ENCODE measurements at places on chromosomes 2 and 18.

DNA sequence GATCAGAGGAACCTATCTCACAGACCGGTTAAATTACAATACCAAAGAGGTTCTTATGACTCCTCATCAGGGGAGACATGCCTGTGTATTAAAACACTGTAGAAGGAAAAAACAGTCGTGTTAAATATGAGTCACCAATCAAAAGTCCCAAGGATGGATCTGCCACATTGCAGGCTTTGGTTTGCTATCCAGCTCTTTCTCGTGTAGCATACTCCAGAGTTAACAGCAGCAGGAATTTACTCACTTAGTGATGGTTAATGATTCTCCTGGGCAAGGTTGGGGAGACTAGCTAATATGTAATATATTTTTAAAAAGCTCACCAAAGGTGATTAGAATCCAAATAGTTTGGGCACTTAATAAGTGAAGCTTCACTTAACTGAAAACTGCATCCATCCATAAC, 109.7 kb downstream of the MBD5 start:
- no peak for DNase-seq

DNA sequence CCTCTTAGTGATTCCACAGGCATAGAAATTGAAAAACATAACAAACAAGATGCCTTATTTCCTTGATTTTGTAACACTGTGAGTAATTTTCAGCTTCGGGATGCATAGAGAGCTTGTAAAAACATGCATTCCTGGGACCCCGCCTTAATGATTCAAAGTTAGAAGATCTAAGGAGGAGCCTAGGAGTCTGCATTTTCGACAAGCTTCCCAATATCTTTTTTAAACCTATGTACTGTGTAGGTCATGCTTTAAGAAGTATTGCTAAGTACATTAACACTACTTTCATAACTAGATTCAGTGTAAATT, 109.8 kb upstream of the ZNF516 start:
- DNase-seq, result no peak

DNA sequence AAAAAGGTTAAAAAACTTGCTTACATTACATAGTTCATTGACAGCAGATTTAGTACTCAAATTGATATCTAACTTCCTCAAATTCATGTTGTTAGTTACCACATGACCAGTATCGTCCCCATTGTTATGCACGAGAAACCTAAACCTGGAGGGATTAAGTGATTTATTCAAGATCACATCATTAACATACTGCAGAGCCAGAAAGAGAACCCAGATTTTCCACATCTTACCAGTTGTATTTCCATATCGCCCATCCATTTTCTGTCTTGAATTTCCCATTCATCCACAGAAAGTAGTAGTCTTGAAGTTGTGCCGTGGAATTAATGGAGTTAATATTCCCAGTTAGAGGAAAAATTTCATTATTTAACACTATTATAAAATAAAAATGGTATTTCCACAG, 512.0 kb downstream of the METTL4 start:
- no peak for DNase-seq

GRCh38 chr18:808502-808901, 3.5 kb downstream of the YES1 start:
- peak; percentile 45 for DNase-seq

DNA sequence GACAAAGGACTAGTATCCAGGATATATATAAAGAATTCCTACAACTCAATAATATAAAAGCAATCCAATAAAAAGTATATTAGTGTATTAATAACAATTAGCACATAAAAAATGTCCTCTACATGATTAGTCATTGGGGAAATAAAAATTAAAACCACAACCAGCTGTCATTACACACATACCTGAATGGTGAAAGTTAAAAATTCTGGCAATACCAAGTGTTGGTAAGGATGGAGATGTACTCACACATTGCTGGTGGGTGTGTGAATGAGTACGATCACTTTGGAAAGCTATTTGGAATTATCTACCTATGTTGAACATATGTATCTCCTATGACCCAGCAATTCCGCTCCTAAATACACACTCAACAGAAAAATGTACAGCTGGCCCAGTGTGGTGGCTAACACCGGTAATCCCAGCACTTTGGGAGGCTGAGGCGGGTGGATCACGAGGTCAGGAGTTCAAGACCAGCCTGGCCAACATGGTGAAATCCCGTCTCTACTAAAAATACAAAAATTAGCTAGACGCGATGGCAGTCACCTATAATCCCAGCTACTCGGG, 14.3 kb upstream of the NOL10 start:
- no peak for DNase-seq

GRCh38 chr2:42978175-42978886, 185.9 kb upstream of the HAAO start:
- DNase-seq, result no peak

DNA sequence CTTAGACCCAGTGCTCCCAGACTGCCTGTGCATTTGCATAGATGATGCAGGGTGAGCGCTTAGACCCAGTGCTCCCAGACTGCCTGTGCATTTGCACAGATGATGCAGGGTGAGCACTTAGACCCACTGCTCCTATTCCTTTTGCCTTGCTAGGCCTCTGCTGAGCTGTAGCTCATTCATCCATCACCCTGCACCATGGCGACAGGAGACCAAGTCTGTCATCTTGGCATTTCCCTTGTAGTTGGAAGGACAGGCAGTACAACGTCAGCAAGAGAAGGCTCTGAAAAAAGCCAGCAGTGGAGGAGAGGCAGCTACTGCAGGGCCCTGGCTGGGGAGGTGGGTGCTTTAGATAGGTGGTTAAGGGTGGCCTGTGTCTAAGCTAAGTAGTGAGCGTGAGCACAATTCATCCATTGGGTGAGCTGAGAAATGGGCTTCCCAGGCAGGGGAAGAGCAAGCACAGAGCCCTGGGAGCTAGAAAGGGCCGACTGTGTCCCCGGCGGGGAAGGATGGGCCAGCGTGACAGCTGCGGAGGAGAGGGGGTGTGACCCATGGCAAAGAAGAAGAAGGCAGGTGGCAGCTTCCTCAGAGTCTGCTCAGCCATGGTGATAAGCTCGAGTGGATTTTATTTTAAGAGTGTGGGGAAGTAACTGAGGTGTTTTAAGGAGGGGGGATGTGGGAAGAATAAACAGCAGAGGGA, 108.8 kb downstream of the LPIN1 start:
- DNase-seq, result no peak

- no peak for DNase-seq
Measured at GRCh38 chr2:108169982-108170625, 69.7 kb upstream of the SULT1C3 start.

- peak; percentile 43 for DNase-seq
Measured at GRCh38 chr2:120231974-120232635, 8.9 kb upstream of the TMEM185B start.

DNA sequence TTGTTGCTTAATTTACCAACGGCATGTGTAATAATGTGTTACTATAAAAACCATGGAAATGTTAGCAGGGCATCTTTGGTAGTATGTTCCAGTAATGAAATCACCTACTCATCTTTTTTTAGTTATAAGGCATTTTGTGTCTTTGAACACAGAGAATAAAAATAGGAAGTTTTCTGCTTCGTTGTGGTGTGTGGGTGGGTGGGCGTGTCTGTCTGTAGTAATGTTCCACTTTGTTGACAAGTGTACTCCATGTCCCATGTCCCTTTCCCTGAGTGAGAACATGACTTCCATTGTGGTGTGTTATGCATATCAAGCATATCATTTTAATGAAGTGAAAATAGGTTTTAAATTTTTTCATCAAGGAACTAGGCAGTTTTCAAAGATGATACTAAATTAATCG, 149.3 kb downstream of the VWC2L start:
- no peak for DNase-seq

- no peak for DNase-seq
Measured at GRCh38 chr2:181140414-181140813, 160.0 kb downstream of the UBE2E3 start.

GRCh38 chr2:172647439-172647838, 88.2 kb upstream of the RAPGEF4 start:
- DNase-seq, result no peak

DNA sequence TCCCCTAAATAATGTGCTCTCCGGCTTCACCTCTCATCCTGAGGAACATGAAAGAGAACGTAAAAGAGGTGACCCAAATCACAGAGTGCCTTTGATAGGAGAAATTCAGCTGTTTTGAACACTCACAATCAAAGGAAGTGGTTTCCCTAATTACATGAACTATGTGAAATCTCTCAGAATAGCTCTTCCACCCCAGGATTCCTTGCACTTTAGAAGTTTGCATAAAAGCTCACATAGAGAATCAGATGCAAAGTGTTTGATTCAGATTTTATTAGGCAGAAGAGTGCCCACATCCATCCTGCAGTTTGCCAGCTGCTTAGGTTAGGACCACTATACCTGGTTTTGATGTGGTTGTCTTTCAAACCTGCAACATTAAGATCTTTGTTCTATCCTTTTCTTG, 61.0 kb downstream of the MAP3K20 start:
- no peak for DNase-seq

DNA sequence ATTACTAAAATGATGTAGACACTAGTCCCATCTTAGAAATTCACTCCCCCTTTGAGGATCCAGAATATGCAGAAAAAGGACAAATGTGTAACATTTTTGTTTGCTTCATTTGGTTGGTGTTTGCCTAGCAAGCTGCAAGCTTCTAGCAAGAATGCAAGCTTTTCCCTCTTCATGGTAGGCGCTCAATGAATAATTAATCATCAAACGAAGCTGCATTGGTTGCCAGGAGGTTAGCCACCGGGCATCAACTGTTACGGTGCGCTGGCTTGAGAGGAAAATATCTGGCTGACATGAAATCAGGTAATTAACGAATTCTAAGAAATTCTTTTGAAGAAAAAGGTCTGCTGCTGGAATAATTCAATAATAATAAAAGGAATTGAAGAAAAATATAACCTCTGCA, 341.0 kb upstream of the KYNU start:
- DNase-seq, result no peak

DNA sequence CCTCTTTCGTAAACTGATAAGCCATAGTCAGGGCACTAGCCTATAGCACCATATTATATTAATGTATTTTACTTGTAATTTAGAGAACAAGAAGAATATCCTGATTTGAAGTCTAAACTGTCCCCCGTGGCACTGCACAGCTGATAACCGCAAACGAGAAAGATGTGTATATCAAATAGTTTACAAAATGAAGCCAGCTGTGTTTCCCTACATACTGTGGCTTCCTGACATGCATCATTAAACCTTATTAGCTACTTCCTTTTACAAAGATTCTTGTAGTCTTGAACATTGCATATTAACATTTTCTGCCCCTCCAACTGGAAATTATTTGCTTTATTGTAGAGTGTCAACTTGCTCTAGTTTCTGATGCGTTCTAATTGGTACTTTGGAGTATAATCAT, 153.5 kb upstream of the NFATC1 start:
- no peak for DNase-seq
